ENCODE measurements at places on chromosomes 4 and X.

DNA sequence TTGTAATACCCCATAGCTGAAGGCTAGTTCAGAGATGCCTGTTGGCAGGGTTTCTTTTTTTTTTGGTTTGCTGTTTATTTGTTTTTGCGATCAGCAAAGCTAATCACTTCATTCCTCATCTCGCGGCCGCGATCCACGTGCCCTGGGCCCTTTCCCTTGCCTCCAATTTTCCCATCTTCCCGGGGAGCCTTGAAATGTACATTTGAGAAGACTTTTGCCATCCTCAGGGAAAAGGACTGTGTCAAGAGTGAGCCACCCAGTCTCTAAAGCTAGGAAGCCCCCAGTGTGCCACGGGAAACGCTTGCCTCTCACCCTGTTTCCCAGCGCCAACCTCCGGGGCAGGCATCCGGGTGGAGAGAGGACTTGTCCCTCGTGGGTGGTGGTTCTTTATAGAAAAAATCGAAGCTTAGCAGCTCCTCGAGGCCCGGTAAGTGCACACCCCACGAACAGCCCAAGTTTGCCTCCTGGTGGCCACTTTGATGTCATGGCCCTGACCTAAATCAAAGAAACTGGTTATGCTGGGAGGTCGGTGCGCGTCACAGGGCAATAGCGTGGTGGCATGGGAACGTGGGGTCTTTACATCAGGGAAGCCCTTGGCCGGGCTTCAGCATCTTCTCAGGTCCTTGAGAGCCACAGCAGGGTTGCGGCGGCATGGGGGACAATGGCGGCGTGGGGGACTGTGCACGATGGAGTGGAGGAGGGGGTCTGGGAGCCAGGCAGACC lies 42.0 kb downstream of the MAP7D3 start:
- no peak for DNase-seq

- DNase-seq = no peak
Observed at GRCh38 chrX:19883878-19884277, 3.5 kb downstream of the SH3KBP1 start.

DNA sequence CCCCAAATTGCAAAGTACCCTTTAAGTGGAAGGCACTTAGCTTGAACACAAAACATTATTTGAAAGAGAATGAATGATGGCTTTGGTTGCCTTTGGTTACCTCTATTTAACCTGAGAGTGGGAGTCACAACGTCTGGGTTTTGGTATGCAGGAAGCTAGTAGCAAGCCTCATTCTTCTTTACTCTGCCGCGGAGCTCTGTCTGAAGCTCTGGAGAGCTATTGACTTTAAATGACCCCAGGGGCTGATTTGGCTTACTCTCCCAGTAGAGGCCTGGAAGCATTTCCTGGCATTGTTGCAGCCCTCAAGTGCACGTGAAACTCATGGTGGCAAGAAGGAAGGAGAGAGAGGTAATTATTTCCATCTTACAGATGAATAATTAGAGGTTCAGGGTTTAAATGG lies 81.8 kb upstream of the MAGEA4 start:
- DNase-seq = no peak

DNA sequence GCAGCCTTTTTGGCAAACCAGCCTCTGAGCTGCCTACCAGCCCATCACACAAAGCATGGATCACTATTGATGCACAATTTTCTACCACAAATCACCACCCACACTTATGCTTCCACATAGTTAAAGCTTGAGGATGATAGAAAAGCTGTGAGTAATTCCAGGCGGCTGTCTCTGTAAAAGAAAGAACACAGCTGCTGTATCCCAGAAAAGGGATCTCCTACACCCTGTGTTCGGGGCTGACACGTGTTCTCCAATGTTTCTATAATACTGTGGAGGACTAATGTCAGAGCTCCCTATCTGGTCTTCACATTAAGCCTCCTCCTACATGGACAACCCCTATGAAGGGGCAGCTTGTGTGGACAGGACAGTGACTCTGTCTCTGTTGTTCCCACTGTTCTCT lies 12.5 kb upstream of the BRS3 start:
- no peak for DNase-seq

- DNase-seq = no peak
Observed at GRCh38 chr4:9952415-9952950, 68.8 kb downstream of the SLC2A9 start.

DNA sequence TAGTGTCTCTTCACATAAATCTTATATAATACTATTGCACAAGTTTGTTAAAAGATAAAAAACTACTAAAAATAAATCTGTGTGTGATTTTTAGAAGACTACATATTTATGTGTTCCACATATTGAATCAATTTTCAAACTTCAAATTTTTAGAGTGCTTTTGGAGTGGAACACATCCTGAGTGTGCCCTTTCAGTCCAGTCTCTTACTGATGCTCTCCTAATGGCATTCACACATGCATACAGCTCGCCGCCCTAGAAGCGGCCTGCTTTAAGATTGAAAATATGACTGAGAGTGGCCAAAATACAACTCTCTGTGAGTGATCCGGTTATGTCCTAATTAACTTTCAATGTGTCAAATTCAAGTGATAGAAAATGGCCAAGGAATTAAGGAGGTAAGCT lies 628.8 kb downstream of the ANKRD50 start:
- DNase-seq = no peak

GRCh38 chr4:20520901-20521300 lies 179.4 kb upstream of the PACRGL start:
- DNase-seq = no peak

- DNase-seq = no peak
Observed at GRCh38 chr4:130699004-130699403, 1603.1 kb downstream of the C4orf33 start.

GRCh38 chrX:10851809-10852208 lies 231.4 kb upstream of the MID1 start:
- no peak for DNase-seq

DNA sequence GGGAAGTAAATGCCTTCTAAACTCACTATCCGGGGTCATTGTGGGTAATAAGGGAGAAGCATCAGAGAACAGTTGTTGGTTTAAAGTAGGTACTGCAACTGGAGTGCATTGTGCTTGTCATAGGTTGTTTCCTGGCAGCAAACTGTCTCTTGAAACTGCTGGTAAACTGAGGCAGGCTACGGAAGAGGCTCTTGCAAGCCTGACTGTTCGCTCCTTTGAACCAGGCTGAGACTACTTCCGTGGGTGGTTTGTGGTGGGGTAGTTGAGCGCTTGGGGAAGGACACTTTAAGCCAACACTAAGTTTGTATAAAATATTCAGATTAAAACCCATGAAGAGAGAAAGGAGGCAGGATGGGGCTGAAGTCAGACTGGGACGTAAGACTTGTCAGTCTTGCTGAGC lies 45.2 kb upstream of the WDR1 start:
- DNase-seq = no peak

DNA sequence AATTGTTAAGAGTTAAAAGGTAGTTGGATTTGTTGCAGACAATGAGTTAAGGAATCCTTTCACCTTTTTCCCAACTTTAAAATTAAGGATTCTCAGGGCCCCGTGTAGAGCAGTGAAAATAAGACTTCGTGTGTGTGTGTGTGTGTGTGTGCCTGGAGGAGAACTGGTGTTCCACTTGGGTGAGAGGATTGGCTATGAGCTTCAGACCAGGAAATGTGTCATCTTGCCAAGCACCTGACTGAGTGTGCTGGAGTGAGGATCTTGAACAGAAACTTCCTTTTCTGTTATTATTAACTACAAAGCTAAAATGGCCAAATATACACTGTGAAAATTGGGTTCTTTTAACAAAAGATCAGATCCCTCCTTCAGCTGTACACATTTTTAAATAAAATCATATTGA lies 113.1 kb upstream of the VCX2 start:
- DNase-seq = no peak

- no peak for DNase-seq
Observed at GRCh38 chrX:12439416-12439815, 301.1 kb downstream of the FRMPD4 start.

DNA sequence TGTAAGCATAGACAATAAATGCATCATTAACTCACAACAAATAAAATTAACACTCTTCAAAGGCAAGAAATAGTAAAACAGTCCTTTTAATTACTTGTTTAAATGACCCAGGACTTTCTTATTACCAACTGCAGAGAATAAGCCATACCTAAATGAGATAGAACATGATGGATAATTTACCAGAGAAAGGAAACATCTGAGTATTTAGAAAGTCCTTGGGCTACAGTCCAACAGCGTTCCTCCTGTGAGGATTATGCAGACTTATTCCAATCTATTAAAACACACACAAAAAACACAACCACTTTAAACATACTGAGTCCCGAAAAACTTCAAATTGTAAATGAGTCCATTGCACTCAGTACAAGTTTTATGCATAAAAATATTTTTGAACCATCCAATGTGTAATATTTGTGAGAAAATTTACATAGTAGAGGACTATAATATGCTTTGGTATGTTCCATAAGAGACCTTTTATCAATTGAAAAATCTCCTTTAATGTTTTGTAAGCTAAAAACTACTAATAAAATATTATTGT lies 129.2 kb downstream of the NR3C2 start:
- DNase-seq = no peak

GRCh38 chr4:24141836-24142235 lies 252.0 kb upstream of the PPARGC1A start:
- DNase-seq = no peak

DNA sequence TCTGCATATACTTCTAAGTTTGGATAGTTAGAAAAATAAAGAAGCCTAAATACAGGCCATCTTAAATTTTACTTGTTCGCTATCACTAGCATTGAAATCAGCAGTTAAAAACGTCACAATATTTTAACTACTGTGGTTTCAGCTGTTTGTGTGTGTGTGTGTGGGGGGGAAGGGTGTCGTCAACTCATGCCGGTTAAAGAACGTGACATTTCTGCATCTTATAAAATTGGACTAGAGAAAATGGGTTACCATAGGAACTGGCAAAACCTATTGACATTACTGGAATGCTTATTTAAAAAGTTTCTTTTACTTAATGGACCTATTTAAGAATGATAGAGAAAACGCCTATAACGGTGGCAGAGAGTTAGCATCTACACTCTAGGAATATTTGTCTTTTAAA lies 1.2 kb upstream of the CNKSR2 start:
- no peak for DNase-seq

DNA sequence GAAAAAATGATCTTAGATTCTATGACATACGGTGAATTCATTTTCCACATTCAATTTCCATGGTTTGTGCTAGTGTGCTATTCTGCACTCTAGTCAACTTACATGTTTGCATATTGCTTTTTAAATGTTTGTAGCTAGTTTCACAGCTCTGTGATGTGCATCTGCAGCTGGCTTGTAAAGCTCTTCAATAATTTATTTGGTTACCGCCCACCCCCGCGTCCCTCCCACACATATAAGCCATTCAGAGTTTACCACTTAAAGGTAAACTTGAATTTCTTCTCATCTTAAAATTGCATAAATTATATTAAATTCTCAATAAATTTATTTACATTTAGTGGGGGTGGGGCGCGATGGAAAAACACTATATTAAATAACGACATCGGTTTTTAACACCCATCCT lies 291 bp upstream of the NBDY start:
- DNase-seq = no peak

- DNase-seq = peak; percentile 90
Observed at GRCh38 chr4:120443116-120443515, 376.5 kb upstream of the MAD2L1 start.

GRCh38 chr4:41533680-41534079 lies 4.3 kb upstream of the LIMCH1 start:
- DNase-seq = no peak

DNA sequence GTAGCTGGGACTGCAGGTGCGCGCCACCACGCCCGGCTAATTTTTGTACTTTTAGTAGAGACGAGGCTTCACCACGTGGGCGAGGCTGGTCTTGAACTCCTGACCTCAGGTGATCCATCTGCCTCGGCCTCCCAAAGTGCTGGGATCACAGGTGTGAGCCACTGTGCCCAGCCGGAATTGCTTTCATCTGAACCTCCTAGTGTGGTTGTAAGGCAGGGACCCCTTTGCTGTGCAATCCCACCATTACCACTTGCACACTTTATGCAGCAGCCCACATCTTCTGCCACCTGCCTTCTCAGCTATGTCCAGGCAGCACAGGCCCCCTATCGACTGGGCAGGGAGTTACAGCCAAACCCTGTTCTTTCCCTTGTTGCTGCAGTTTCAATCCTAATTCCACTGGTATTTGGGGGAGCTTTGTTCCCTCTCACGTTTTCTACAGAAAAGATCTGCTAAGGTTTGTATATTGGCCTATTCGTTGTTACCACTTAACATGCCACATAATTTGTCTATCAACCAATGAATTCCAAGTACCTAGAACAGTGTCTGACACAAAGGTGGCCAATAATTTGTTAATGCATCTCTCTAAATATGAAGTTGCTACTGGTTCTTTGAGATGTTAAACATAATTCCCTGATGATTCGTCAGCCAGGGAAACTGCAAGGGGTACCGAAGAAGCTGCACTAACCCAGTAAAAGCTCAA lies 6.5 kb downstream of the RPL39 start:
- DNase-seq = no peak

GRCh38 chr4:183333202-183333601 lies 11.0 kb upstream of the CLDN24 start:
- no peak for DNase-seq

GRCh38 chr4:176005766-176006165 lies 59.9 kb upstream of the WDR17 start:
- no peak for DNase-seq

DNA sequence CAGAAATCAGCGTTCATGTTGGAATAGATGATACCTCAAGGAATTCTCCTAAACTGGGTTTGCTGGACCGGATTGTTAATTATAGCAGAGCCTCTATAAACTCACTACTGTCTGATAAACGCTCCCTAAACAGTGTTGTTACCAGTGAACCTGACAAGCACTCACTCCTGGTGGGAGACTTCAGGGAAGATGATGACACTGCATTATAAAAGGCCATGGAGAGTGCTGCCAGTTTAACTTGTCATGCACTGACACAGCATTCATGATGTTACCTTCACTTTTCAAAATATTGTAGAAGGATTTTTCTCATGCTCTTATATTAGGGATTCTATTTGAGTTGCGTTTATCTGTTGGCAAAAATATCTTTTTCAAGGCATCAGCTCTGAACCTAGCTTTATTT lies 57.7 kb upstream of the PGK1 start:
- DNase-seq = no peak

DNA sequence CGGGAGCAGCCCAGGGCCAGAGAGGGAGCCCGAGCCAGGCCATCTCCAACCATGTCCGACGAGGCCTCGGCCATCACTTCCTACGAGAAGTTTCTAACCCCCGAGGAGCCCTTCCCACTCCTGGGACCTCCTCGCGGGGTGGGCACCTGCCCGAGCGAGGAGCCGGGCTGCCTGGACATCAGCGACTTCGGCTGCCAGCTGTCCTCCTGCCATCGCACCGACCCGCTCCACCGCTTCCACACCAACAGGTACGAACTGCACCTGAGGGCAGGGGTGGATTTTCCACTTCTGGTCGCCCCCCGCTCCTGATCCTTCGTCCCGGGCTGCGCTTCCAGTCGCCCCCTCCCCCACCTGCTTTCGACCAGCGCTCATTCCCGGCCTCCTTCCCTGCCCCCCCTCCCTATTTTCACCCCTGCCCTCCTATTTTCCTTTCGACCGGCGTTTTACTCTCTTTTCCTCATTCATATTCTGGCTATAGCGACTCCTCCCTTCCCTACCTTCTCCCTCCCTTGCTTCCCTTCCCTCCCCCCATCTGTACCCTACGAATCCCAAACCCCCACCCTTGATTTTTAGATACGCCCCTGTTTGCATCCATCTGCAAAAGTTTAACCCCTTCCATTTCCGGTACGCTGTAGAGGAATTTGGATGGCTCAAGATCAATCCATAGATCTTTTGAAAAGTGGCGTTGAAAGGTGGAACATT lies 633 bp downstream of the FAM199X start:
- DNase-seq = no peak

- DNase-seq = no peak
Observed at GRCh38 chrX:97026406-97026805, 142.7 kb downstream of the RPA4 start.

GRCh38 chr4:23999714-24000469 lies 110.0 kb upstream of the PPARGC1A start:
- no peak for DNase-seq

All from fibroblast of skin of left biceps (primary cell).